ENCODE measurements at places on chromosomes 2 and 18.

GRCh38 chr2:11705711-11706110 lies 35.7 kb upstream of the NTSR2 start:
- DNase-seq: no peak

DNA sequence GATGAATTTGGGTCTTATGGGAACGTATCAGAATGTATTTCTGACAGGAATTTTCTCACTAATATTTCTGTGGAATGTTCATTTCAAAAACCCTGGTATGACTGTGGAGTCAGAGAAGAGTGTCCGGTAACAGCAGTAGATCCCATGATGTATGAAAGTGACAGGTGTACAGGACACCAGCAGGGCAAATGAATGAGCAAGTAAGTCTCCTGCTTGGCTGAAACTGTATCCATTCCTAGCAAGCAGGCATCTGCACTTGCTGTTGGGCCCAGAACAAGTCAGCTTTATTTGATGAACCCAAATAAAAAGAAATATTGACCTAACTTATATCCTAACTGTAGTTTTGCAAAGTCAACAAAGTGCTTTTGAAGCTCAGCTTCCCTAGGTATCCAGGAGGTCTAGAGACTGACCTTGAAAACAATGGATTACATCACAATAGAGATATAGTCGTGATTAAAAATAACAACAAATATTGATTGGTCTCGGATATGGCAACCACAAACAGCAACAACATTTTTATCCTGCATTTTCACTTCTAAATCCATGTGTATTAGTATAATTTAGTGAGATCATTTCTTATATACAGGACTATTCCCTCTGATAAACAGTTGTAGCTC lies 37.6 kb downstream of the NXPH2 start:
- DNase-seq: no peak

DNA sequence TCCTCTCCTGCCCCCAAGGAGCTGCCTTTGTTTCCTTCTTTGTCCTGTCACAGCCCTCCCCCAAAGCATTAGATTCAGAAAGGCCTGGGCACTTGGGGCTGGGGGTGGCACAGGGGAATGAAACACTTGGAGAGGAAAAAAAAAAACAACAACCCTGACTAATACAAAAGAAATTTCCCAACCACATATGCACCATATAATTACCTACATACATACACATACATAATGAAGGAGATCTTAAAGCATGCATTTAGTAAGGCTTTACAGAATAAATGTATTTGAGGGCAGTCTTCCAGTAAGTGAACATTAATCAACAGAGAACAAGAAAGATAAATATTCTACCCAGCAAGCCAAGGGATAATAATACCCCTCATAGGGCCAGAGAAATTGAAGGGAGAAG lies 70.0 kb upstream of the PPP1CB start:
- no peak for DNase-seq

DNA sequence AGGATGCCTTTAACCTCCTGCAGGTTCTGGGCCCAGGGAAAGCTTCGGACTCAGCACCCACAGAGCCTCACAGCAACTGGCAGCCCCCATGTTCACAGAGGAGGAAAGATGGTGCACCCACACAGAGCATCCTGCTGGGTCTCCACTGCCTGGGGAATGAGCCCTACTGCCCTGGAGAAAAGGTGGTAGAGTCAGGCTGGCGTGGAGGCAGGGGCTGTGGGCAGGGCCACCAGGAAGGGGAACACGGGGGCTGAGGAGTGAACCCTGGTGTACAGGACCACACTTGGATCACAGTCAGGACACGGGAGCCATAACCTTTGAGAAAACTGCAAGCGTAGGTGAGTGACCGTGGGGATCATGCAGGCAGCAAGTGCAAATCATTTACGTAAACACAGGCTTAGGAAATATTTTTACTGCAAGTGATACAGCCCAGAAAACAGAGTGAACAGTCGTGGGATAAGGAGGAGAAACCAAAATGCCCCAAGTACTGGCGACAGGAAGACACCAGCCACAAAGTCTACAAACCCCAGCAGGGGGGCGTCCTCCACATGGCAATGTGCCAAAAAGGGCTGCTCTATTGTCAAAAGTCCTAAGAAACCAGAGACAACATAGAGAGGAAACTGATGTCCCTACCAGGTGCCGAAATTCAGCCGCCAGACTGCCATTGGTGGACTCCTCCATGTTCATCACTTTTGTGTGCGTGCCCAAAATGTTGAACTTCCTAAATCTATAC lies 27.6 kb downstream of the STAT1 start:
- no peak for DNase-seq

DNA sequence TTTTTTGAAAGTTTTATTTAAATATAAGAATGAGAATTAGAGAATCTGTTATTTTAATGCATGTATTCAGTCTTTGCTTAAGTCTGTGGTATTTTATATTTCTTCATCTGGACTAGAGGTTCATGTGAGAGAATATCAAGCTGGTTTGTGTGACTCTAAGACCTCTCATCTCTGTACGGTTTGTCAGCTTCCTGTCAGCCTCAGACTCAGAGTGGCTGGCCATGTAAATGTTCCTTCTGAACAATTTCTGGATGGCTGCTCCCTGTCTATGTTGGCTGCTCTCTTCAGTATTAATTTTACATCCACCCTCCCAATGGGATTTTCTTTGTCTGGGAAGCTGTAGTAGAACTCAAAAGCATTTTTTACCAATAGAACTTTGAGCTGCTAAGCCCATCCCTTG lies 225.3 kb upstream of the THUMPD2 start:
- no peak for DNase-seq

DNA sequence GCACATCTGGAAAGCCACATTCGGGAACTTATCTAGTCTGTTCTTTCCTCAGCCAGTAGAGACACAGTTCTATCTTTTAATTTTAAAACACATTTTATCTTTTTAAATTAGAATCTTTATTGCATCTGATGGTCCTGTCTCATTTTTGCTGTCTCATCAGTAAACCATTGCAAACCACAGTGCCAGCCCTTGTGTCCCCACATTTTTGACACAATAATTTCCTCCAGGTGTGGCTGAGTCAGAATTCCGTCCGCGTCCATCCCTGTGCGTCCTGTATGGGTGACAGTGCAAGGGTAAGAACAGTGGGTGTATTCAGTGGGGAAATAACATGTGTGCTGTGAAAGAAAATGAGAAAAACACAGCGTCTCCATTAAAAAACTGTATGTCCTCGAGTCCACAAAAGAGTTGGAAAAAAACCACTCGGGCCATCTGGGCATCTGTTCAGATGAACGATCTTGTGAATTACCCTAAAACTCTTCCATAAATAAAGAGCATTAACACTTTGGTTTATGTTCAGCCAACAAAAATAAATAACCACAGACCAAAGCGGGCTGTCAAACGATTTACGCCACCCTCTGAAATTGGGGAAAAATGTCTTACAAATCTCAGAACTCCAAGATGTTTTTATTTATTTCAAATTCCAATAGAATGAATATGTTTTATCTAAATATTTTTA lies 137.3 kb downstream of the ZNF516 start:
- DNase-seq: no peak

DNA sequence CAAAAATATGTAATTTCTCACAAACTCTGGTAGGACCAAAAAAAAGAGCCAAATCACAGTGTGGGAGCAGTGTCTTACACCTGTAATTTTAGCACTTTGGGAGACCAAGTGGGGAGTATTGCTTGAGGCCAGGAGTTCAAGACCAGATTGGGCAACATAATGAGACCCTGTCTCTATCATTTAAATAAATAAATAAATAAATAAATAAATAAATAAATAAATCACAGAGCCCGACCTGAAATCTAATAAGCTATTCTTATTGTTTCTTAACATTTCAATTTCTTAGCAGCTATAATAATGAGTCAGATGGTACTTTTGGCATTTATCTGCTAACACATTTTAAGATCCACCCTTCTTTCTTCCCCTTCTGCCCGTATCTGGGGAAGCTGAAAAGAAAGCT lies 1229.6 kb downstream of the SUCLG1 start:
- DNase-seq: no peak

DNA sequence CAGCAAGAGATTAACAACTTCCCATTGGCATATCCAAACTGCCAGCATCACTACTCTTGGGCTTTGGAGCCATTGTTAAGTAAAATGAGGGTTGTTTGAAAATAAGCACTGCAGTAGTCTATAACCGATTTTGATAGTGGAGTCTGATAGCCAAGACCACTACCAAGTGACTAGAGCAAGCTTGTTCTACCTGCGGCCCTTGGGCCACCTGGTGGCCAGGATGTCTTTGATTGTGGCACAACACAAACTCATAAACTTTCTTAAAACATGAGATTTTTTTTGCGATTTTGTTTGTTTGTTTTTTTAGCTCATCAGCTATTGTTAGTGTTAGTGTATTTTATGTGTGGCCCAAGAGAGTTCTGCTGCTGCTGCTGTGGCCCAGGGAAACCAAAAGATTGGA lies 11.0 kb downstream of the UBE2E3 start:
- DNase-seq: no peak

DNA sequence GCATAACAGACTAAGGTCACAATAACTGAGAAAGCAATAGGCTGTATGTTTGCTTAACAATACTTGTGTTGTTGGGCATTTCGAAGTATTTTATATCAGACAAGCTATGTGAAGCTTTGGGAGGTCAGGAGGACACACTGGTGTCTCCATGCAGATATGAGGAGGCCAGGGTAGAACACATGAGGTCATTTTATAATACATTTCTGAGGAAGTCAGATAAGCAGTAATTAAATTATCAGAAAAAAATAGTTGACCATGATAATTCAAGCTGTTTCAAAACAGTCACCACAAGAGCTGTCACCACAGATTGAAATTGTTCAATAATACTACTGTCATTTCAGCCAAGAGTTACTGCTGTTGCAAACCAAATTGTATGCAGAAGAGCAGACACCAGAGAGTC lies 160.6 kb downstream of the RIT2 start:
- no peak for DNase-seq

GRCh38 chr2:54936766-54937165 lies 113.5 kb downstream of the RTN4 start:
- DNase-seq: no peak

GRCh38 chr2:5392658-5393057 lies 299.5 kb upstream of the SOX11 start:
- DNase-seq: no peak

DNA sequence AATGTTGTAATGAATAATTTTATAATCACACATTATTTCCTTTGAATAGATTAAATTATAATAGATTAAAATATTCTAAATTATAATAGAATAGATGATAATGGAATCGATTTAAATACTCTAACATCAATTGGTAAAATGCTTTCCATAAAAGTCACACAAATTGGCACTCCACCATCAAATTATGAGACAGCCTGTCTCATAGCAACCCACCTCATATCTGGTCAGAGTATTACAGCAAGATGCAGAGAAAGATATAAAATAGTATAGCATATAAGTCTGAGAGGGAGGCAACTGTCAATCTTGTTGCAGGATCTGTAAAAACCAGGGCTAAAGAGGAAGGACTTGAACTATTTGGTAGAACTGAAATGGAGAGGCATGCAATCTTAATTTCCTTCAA lies 98.4 kb upstream of the NCKAP5 start:
- no peak for DNase-seq

GRCh38 chr18:12254136-12254819 lies at the start of gene CIDEA:
CIDEA (plus strand) TSS chr18:12254361; CDS start chr18:12254384, 23 bp downstream.
- DNase-seq: peak; percentile 43

- no peak for DNase-seq
Observed at GRCh38 chr2:208255557-208256106, 761 bp upstream of the IDH1 start.

- no peak for DNase-seq
Observed at GRCh38 chr2:188297978-188298377, 6.3 kb downstream of the GULP1 start.

GRCh38 chr2:138060301-138060635 lies 96.0 kb downstream of the HNMT start:
- peak; percentile 85 for DNase-seq

- no peak for DNase-seq
Observed at GRCh38 chr2:78561876-78562275, 463.6 kb upstream of the REG3G start.

DNA sequence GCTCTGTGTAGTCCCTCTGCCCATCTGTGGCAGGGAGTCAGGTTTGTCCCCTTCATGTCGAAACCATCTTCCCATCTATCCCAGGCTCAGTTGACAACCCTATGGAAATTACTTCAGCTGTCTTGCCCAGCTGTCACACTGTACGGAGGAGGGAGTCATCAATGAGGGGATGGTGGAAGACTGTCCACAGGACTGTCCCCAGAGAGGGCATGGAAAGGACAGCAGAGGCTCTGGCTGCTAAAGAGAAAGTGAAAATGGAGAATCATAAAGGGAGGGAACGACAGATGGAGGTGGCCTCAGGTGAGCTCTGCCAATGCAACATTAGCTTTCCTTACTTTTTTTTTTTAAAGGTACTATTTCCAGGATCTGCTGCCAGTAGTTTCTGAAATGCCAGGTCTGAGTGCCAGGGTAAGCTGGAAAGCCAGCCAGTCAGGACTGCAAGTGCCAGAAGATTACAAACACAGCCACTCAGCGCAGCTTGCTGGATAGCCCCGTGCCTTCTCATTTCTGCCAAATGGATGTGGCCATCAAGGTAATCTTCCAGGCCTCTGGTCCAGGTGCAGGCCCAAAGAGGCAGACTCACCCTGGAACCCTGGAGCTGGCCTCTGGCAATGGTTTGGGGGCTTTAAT lies 192.8 kb downstream of the AGPS start:
- peak; percentile 14 for DNase-seq

DNA sequence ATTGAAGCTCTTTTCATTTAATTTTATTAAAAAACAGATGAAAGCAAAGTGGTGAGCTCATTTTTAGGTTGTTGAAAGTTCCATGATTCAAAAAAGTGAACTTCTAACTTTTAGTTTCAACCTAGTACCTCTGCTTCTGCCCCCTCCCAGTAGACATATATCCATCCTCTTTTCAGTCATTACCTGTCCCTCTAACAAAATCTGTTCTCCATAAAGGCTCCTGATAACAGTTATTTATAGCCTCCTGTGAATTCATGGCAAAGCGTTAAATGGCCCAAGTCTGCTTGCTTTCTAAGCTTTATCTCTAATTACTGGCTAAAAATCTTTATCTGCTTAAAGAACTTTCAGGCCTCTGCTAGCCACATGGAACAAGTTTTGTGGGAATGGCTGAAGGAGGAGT lies 148.1 kb downstream of the TTC27 start:
- no peak for DNase-seq

DNA sequence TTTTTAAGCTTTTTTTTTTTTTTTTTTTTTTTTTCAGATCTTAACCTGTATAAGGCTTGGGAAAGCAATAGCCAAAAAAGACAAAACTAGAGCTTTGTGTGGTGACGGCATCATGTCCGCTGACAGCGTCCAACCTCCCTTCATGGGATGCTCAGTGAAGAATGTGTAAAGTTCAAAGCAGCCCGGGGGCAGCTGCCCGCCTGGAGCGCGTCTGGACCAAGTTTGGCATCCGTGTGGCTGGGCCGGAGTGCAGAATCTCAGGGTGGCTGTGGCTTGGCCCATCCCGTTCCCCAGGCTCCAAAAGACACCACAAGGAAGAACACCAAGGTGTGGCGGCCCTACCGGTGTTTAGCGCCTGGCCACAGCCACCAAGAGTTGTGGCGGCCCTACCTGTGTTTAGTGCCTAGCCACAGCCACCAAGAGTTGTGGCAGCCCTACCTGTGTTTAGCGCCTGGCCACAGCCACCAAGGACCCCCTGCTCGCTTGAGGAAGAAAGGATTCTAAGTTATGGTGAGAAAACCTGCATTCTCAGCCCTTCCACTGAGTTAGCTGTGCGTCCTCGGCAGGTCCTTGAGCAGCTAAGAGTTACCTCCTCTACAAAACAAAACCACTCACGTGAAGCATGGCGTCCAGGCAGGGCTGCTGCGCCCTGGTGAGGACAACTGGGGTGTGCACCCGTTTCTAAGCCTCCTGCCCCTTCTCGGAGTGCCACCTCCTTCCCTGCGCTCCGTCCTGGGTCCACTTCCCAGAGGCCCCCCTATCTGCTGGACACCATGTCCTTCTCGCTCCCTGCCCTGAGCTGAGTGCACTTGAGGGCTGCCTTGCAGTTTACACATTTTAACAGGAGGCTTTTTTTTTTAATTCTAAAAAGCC lies 103.6 kb upstream of the SALL3 start:
- no peak for DNase-seq
